Articular chondrocyte of knee joint (primary cell): ENCODE measurements at places on chromosomes 2 and 18. TPM values are rescaled to one million over a fixed set of nuclear protein-coding genes. Genes with fewer than 3 reads are reported as not detected.

Gene GPBAR1
- total RNA-seq, result 0.11 and 0.26 TPM in 2 replicates

Gene SERPINB13
- not detected in 2 replicates for total RNA-seq

Gene ANTXR1
- 393 and 403 TPM in 2 replicates for total RNA-seq

Gene ALLC
- total RNA-seq, result not detected in 2 replicates

Gene USP34
- 136 and 142 TPM in 2 replicates for total RNA-seq

Gene RPL37A
- 883 and 1,036 TPM in 2 replicates for total RNA-seq
